ENCODE measurements at places on chromosomes 5 and 9.

- DNase-seq, result no peak
Observed at GRCh38 chr5:135829681-135830383, 4.6 kb upstream of the SLC25A48 start.

DNA sequence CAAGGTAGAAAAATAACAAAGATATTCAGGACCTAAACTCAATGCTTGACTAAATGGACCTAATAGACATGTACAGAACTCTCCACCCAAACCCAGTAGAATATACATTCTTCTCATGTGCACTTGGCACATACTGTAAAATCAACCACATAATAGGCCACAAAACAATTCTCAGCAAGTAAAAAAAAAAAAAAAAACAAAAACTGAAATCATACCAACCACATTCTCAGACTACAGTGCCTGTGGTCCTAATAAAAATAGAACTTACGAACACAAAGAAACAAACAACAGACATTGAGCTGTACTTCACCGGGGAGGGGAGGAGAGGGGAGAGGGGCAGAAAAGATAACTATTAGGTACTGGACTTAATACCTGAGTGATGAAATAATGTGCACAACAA is 114.1 kb upstream of the CD180 start:
- DNase-seq, result no peak

DNA sequence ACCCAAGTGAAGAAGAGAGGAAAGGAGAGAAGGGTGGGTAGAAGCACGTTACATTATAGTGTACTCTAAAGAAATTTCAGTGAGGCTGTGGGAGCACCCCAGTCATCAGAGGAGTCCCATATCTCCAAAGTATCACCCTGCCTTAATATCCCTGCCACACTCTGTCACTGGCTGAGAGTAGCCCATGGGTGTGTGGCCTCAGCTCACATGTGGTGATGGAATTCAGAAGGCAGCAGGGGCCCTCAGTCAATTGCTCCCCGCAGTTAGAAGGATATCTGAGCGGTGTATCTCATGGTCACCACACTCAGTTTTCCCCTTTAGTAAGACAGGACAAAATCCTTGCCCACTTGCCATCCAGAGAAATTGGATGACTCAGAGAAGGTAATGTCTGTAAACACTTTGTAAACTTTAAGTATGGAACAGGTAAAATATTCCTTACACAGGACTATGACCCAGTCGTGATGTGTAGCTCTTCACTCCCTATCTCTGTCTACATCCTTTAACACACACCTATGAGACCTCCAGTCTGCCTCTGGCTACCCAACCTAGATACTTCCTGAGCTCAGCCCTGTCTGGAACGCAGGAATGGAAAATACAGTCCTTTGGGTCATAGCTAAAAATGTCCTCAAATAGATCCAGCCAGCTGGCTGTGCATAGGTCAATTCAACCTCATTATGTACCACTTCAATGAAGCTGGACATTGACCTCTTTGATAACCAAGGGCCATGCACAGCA is 24.3 kb upstream of the PLIN2 start:
- no peak for DNase-seq

- no peak for DNase-seq
Observed at GRCh38 chr5:155780260-155780659, 546.7 kb upstream of the SGCD start.

- DNase-seq, result no peak
Observed at GRCh38 chr5:158050421-158050820, 191.5 kb upstream of the CLINT1 start.

DNA sequence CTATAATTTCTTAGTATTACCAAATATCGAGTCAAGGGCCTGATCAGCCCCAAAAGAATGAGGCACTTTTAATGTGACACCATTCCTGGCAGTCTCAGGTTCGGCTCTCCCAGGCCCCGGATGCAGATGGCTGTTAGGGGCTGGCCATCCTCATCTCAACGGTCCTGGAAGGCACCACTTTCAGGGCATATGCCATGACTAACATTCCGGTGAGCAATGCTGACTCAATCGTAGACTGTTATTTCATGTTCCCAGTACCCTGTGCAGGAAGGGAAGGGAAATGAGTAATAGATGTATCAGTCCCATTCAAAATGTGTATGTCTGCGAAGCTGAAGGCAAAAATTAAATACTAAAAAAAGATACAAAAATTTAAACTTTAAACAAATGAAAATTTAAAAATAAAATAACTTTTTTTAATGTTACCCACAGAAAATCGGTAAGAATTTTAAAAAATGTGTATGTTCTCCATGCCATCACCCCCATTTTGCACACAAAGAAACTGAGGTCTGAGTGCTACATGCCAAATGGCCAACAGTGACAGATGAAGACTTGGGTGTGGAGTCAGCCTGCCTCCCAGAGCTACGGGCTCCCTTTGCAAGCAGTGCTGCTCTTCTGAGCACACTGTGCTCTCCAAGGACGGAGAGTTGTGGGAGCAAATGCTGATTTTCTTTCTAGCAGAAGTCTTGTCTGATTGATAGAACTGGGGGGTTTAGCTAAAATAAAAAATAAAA is 79.0 kb downstream of the GLDC start:
- DNase-seq, result no peak

DNA sequence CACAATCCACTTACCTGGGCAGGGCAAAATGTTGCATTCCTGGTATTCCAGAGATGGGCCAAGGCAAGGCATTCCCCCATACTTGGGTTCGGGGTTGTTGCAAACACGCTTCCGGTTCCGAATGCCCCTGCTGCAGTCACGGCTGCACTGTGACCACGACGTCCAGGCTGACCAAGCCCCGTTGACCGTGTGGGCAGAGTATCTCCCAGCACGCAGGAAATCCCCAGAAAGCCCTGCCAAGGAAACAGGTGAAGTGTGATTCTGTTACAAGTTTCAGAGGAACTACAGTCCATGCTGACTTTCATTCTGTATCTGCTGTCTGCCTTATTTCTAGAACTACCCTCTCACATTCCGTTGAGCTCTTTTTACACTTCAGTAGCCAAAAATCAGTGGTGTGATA is 483.0 kb downstream of the SEMA5A start:
- no peak for DNase-seq
